ENCODE measurements at places on chromosomes 13 and 19.

DNA sequence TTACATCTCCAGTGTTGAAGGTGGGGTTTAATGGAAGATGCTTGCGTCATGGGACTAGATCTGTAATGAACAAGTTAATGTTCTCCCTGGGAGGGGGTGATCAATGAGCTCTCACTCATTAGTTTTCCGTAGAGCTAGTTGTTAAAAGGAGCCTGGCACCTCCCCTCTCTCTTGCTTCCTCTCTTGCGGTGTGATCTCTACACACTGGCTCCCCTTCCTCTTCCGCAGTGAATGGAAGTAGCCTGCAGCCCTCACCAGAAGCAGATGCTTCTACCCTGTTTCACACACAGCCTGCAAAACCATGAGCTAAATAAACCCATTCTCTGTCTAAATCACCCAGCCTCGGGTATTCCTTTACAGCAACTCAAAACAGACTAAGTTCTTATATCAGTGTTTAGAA, 318.8 kb downstream of the SLITRK1 start:
- no peak for DNase-seq

- no peak for DNase-seq
Observed at GRCh38 chr13:107375701-107376340, 807.9 kb upstream of the ARGLU1 start.

GRCh38 chr19:23917856-23918255, 3.2 kb downstream of the ZNF726 start:
- no peak for DNase-seq

DNA sequence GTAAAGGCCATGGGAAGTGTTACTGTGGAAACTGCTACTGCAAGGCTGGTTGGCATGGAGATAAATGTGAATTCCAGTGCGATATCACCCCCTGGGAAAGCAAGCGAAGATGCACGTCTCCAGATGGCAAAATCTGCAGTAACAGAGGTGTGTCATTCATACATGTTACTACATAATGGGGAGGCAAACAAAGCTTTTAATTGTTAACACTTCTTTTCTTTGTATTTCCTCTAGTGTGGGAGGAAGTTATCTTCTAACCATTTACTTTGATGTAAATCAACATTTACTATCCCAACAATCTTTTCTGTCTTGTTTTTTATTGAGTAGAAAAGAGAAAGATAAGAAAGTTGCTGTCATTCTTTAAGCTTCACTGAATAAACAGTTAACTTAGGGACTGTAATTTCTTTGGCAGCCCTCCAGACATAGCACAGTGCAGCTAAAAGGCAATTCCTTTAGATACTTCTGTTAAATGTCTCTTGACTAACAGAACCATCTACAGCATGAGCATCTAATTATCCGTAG, 126.9 kb downstream of the ITGBL1 start:
- no peak for DNase-seq

- DNase-seq: no peak
Observed at GRCh38 chr19:49937750-49938381, 8.6 kb upstream of the NUP62 start.

GRCh38 chr13:73872397-73872796, 261.8 kb downstream of the KLF12 start:
- no peak for DNase-seq

- DNase-seq: no peak
Observed at GRCh38 chr19:13318190-13318589, 168.0 kb downstream of the IER2 start.

GRCh38 chr13:46606970-46607369, 54.0 kb downstream of the LRCH1 start:
- no peak for DNase-seq

GRCh38 chr13:59345311-59345710, 818.4 kb downstream of the DIAPH3 start:
- DNase-seq: no peak

GRCh38 chr19:57269515-57270250, 10.6 kb upstream of the ZNF460 start:
- no peak for DNase-seq

DNA sequence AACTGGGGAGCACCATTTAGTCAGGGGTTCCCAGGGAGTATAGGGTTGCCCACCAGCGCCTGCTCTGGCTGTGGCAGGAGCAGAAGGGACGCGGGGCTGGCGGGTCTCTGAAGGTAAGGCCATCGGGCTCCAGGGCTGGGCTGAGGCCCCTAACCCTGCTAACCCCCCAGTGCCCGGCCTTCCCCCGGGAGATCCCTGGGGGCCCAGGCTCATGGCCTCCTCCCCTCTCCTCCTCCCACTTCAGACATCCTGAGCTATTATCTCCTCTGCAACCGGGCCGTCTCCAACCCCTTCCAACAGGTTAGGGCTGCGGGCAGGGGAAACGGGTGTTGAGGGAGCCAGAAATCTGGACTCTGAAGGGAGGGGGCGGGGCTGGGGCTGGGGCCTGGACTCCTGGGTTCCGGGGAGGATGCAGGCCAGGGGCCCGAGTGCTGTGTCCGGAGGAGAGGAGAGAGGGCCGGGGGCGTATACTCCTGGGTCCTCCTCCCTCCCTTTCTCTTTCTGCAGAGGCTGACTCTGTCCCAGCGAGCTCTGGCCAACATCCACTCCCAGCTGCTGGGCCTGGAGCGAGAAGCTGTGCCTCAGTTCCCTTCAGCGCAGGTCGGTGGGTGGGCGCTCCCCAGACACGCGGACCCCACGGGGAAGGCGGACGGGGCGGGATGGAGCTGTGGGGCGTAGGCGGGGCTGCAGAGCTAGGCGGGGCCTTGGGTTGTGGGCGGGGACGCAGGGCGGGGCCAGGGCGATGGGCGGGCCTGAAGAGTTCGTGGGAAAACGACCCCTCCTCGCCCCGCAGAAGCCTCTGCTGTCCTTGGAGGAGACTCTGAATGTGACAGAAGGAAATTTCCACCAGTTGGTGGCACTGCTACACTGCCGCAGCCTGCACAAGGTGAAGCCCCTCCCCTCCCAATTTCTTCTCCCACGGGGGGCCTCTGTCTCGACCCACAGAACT, 15.3 kb downstream of the TTYH1 start:
- DNase-seq: no peak

DNA sequence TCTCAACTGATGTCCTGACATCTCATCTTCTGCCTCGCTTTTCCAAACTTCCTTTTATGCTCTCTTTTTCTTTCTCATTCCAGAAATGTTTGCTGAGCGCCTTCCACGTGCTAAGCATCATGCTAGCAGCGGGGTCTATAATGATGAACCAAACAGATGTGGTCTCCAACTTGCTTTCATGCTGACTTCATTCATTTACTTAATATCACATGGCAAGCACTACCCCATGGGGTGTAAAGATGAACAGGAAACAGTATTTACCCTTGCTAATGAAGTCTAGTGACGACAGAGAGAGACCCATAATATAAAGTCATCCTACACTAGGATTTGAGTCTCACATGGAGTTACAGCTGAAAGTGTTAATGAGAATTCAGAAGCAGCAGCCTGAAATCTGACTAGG, 21.6 kb upstream of the URAD start:
- no peak for DNase-seq

GRCh38 chr19:52943134-52943883, 19.4 kb downstream of the ZNF816 start:
- DNase-seq: no peak

All from cortex of kidney (tissue), 1 donor.